8988T (cell line): ENCODE measurements at places on chromosomes 7 and 10.
A peak's percentile ranks its signal among the peaks of the same experiment; 100 is the strongest.

GRCh38 chr7:92778972-92779371 is 57.4 kb downstream of the CDK6 start:
- DNase-seq = no peak

GRCh38 chr7:23443974-23444373 is 26.3 kb downstream of the IGF2BP3 start:
- no peak for DNase-seq

GRCh38 chr7:139647085-139647484 is 123.6 kb downstream of the CLEC2L start:
- DNase-seq = no peak

DNA sequence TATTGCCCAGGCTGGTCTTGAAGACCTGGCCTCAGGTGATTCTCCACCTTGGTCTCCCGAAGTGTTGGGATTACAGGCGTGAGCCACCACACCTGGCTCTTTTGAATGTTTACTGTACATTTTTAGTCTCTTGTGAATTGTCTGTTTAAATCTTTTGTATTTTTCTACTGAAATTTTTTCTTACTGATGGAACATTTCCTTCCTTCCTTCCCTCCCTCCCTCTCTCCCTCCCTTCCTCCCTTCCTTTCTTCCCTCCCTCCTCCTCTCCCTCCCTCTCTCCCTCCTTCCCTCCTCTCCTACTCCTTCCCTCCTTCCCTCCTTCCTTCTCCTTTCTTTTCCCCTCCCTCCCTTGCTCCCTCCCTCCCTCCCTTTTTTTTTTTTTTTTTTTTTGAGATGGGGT is 58.0 kb downstream of the DAGLB start:
- DNase-seq = no peak

DNA sequence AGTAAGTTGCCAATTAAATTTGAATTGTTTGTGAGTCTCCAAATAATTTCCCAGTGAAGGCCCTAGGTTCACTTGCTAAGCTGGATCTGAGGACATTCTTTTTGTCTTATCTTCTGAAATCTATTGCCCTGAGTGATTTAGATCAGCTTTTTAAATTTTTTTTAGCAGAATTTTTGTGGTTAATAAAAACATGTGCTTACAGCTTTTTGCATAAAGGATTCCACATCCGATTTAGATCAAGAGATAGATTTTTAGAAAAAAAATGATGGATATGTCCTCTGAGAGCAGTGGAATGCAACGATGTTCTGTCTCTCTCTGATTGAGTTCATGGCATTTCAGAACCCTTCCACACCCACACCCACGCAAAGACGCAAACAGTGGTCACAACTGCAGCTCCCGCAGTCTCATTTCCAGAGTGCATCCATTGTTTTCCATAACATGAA is 358.8 kb downstream of the SUGCT start:
- no peak for DNase-seq

GRCh38 chr7:55073976-55074528 is 55.2 kb downstream of the EGFR start:
- DNase-seq = no peak

- DNase-seq = no peak
Measured at GRCh38 chr10:112027731-112028280, 155.8 kb downstream of the GPAM start.

DNA sequence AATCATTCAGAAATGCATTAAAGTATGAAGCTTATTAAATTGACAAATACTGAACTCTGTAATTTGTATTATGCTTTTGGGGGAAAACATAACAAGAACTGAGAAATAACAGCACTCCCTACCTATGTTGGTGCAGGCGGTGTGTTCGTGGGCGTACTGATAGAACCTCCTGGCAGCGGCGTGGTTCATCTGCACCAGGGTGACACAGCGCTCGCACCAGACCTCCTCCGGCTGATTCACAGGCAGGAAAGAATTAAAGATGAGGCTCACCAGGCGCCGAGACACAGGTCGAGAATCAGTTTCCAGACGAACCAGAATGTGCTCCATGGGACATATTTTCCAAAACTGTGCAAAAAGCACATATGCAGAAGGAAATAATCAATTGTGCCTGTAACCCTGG is 40.2 kb downstream of the NCAPG2 start:
- no peak for DNase-seq

DNA sequence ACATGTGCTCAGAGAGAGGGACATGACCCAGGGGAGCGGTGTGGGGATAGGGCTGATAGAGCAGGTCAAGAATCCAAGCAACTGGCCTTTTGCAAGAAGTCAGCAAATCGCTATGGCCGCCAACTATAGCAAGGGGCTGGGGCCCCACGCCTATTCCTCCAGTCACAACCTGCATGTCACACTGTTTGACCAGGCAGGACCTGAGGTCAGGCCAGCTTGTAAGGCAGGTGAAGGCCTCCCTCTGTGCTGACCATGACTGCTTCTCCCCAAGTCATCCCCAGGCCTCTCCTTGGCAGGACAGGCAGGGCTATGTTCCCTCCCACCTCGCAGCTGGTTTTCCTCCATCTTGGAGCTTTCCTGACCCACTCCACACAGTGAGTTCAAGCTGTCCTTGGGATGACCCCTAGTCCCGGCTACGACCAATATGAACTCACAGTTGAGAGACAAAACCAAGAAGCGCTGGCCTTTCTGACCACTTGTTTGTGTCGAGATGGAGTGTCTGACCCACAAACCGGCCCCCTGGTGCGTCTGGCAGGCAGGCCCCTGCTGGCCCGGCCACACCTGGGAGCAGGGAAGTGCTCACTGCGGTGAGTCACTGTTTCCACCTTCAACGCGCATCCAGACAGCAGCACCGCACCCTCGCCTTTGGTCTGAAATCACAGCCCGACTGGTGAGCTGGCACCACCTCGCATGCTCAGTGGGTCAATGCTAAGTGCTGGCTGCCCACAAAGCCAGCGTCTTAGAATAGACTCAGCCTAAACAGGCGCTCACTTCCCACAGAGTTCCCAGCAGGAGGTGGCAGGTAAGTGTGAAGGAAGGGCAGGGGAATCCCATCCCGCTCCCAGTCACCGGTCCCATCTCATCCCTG is 81.4 kb downstream of the VWA2 start:
- DNase-seq = peak; percentile 68

DNA sequence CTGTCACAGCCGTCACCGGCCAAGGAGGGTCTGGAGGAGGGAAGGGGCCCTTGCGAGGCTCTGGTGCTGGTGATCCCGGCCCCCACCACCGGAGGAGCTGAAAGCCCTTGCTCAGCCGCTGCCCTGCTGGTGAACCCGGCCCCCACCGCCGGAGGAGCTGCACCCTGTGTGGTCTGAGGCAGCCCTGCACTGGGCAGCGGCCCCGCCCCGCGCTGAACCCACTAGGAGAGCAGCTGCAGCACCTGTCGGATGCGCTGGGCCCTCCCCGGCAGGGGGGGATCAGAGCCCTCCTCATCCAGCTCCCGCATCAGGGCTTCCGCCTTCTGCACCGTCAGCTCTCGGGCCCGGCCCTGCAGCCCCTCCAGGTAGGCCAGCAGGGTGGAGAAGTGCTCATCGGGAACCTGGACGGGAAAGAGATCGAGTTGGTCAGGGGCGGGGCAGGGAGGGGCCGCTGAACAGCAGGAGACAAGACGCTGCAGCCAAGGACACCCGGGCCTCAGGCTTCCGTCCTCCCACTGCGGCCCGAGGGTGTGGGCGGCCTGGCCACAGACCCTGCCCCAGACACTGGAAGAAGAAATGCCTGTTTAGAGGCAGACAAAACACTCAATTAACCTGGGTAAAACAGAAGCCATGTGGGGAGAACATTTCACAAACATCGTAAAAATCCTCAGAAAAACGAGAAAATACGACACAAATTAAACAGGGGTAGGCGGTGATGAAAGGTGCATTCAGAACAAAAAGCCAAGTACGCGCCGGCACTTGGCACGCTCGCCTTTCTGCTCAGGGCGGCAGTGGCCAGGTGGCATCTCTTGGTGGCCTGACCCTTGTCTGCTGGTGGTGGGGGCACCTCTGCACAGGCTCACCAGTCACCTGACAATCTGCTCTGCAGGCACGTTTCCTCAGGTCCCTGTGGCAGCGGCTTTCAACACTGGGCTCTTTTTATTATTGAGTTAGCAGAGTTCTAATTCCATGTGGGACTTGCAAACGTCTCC is 14.7 kb downstream of the CYP2W1 start:
- DNase-seq = no peak

DNA sequence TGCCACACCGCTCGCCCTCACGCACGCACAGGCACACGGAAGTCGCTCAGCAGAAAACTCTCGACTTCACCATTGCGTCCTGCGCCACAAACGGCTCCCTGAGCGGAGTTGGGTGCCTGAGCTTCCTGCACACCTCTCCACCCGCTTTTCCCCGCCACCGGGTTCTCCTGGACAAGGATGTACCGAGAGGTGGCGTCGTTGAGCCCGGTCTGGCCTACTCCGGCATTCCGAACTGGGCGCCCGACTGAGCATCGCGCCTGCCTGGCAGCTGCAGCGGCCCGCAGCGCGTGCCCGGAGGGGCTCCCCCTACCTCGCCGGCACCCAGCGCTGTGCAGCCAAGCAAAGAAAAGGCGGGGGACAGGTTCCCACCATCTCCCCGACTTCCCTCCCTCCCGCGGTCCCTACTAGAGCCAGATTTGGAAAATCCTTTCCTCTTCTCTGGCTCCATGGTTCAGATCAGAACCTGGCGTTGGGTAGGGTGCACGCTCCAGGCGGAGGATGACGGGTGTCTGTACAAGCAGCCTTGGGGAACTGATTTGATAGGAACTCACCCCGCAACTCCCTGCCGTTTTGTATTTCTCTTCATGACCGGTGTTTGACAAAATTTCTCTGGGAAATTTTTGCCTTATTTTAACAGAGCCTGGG is 1.7 kb downstream of the SORCS3 start:
- no peak for DNase-seq

DNA sequence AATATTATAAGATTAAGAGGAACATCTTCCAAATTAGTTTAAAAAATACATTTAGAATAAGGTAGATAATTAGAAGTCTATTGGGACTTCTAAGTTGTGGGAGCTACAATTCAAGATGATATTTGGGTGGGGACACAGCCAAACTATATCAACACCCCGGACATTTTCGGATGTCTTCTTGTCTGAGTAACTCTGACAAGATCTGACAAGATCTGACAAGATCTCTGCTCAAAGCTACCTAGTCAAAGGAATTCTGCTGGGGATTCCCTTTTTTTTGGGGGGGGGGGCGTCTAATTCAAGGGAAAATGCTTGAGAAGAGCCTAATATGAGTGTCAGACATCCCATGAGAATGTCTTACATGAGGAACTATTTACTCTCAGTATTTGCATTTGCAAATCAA is 5.2 kb upstream of the AGMO start:
- no peak for DNase-seq

DNA sequence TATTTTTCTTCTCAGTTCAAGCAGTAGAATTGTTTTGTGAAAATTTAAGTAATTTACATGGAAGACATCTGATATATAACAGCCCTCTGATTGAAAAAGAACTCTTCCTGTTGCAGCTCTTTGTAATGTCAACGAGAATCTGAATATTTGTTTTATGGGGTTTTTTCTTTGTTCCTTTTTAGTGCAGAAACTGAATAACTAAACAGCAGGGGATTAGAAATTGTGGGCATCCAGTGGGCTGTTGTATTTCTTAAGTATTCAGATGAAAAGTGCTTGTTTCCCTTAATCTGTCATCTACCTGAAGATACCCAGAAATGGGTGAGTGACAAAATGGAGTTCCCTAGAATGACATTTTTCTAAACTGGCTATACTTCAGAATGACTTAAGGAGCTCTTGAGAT is 7.4 kb downstream of the ARL4A start:
- DNase-seq = no peak

DNA sequence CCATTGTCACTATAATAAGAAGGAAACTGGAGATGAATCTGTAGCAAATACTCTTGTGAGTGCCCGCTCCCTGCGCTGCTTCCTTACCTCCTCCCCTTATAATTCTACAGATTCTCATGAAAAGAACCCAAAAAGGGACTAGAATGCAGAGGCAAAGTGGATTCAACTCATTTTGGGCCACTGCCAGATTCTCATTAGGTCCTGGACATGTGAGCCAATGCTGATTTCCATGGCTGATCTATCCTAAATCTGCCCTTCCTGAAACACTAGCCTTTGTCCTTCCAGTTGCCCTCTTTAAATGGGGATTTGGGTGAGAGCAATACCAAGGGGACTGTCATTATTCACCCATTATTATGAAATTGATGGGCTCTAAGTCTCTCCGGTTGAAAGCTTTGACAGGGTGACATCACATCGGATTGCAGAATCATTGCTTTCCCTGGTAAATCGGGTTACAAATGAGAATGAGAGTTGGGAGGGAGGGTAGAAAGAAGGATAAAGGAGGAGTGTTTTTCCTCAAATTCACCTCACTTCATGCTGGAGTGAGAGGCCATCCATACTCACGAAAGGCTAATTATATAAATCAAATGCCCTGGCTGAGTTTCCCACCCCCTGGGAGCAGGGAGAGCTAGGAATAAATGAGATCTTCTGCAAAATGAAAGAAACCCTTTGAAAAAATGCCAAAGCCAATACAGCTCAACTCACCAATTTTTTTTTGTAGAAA is 37.5 kb downstream of the PTN start:
- DNase-seq = no peak

- DNase-seq = no peak
Measured at GRCh38 chr10:97028126-97028831, 157.5 kb downstream of the SLIT1 start.

GRCh38 chr10:120456626-120457430 is at the start of gene PLPP4:
Gene PLPP4, plus strand, starts transcription at chr10:120457227. Its CDS starts 79 bp downstream, at chr10:120457306.
- DNase-seq = peak; percentile 49

GRCh38 chr7:106284714-106285050 is at the start of gene NAMPT:
Gene NAMPT, minus strand, starts transcription at chr7:106284983. Its CDS starts 99 bp downstream, at chr7:106284884.
- no peak for DNase-seq

DNA sequence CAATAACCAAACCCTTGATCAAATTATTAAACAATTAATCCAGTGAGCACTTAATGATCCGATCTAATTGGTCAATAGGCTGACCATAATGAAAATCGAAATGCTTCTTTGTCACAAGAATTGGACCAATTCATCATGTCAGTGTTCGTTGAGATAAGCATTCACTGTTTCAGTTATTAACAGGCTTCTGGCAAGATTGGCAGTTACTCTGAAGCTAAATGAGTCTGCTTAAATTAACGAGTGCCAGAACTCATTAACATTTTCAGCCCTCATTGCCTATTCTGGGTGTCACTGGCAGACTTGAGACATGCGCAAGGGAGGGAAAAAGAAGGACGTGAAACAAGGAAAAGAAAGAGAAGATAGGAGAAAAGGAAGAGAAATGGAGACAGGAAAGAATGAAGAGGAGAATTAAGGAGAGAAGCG is 30.7 kb upstream of the SLC26A3 start:
- DNase-seq = no peak

DNA sequence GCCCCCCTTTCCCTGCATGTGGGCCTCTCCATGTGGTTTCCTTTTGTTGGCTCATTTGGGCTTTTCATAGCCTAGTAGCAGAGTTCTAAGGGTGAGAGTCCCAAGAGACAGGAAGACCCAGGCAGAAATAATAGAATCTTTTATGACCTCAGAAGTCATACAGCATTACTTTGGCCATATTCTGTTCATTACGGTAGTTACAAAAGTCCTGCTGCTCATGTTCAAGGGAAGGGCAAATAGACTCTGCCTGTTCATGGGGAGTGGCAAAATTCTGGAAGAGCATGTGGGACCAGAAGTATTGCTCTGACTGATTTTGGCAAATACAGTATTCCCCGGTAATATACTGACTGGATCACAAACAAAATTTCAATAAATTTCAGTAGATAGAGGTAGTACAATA is 910.3 kb downstream of the LRMDA start:
- DNase-seq = no peak
